ENCODE measurements at places on chromosomes 3 and 15. TPM values are rescaled to one million over a fixed set of nuclear protein-coding genes. Genes with fewer than 3 reads are reported as not detected.

Gene FMN1
- total RNA-seq = 0.39 TPM

Gene CYP8B1
- total RNA-seq = 0.12 TPM

DNA sequence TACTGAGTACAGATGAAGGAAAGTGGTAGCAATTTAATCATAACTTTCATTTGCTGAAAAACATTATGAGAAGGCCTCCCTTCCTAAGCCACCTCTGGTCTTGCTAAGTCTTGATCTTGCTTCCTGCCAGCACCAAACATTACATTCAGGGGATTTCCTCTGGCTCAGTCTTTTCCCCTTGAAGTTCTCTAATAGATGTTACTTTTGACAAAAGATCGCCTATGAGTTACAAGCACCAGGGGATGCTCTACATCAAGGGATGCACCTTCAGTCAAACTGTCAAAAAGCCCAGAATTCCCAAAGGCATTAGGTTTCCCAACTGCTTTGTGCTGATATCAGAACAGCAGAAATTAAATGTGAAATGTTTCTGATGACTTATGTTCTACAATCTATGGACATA, 47.3 kb downstream of the AQP9 start:
- DNase-seq = no peak

DNA sequence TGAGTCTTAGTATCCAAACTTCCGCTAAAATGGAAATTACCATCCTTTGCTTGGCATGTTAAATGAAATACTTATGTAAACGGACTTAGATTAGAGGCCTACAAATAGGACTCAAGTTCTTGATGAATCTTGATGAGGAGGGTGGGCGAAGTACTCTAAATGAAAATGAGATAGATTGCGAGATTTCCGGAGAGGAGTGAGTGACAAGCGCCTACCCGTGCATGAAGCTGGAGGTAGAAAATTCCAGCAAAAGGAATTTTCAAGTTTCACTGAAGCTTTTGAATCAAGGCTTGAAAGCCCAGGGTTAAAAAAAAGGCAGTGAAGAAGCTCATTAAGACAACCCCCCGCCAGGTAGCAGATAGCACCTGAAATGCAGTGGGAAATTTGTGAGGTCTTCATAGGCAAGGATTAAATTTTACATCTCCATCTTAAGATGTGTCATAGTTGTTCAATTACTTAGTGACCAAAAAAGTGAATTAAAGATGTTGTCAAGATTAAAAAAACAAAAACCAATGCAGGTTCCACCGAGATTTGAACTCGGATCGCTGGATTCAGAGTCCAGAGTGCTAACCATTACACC, 655 bp upstream of the RAB11A start:
- no peak for DNase-seq

DNA sequence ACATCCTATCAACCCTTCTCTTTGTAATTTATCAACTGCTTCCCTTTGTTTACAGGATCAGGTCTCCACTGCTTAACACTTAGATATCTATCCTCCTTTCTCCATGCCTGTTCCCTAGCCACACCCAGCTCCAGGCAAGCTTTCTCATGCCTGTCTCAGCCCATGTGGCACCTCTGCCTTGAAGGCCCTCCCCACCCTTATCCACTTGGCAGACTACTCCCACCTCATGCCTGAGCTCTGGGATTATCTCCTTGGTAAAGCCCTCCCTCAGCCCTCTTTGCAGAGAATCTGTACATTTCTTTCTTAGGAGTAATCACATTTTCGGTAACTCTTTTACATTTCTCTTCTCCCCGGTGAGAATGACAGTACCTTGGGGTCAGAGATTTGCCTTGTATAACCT, 96.0 kb downstream of the ATP1B3 start:
- no peak for DNase-seq

- DNase-seq = no peak
Observed at GRCh38 chr3:195573611-195574496, 9.9 kb downstream of the APOD start.
